SJSA1 (cell line): ENCODE measurements at places on chromosomes 16 and 17. TPM values are rescaled to one million over a fixed set of nuclear protein-coding genes. Genes with fewer than 3 reads are reported as not detected.
A peak's percentile ranks its signal among the peaks of the same experiment; 100 is the strongest.

DNA sequence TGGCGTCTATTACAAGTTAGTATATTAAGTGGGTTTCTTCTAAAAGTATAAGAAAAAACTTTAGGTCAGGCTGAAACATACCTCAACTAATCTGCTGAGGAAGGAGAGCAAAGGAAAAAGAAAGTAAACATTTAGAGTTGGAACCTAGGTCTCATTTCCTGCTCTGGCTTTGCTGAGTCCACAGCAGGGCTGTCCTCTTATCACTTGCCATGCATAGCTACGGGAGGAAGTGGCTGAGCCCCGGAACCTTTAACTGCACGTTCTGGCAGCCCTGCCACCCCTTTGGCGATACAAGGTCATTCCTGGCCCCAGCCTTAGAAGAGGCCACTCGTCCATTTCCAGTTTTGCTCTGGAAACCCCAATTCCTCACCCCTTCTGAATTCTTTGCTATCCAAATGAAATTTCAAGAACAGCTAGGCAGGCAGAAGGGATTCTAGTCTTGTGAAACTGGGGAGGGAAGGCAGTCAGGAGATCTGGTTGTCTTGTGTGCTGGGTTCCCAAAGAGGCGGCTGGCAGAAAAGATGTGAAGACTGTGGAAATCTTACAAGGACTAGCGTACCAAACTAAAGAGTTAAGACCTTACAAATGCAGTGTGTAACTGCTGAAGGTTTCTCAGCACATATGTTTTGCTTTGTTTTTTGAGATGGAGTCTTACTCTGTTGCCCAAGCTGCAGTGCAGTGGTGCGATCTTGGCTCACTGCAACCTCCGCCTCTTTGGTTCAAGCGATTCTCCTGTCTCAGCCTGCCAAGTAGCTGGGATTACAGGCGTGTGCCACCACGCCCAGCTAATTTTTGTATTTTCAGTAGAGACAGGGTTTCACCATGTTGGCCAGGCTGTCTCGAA, 19.1 kb downstream of the WIPI1 start:
- no peaks in the 10 kb centered on the region for H3K27me3 ChIP-seq
- peaks cover 7% of the 10 kb centered on the region for H3K4me1 ChIP-seq

SHMT1 gene
- total RNA-seq = 20.4 and 23.0 TPM in 2 replicates

CES5A gene
- total RNA-seq = not detected in 2 replicates

GRCh38 chr17:1473841-1474240, 17.8 kb upstream of the CRK start:
- no peaks in the 10 kb centered on the region for H3K4me1 ChIP-seq
- H3K4me3 ChIP-seq = no peak overlapping the region
- no peak overlapping the region for H3K27ac ChIP-seq
- no peak for DNase-seq
- H3K27me3 ChIP-seq = no peaks in the 10 kb centered on the region
- H3K36me3 ChIP-seq = peaks cover 89% of the 10 kb centered on the region

- no peak overlapping the region for H3K4me3 ChIP-seq
- H3K4me1 ChIP-seq = peaks cover 7% of the 10 kb centered on the region
- H3K27ac ChIP-seq = no peak overlapping the region
- peaks cover 12% of the 10 kb centered on the region for H3K36me3 ChIP-seq
- no peak for DNase-seq
- H3K27me3 ChIP-seq = no peaks in the 10 kb centered on the region
Measured at GRCh38 chr17:1511290-1511689, 5.1 kb downstream of the INPP5K start.

GRCh38 chr16:82979406-82980111, 352.8 kb downstream of the CDH13 start:
- no peaks in the 10 kb centered on the region for H3K36me3 ChIP-seq
- H3K4me1 ChIP-seq = no peaks in the 10 kb centered on the region
- no peaks in the 10 kb centered on the region for H3K27me3 ChIP-seq
- DNase-seq = no peak

PIRT gene
- not detected in 2 replicates for total RNA-seq

- no peak overlapping the region for H3K27ac ChIP-seq
- DNase-seq = no peak
- peaks cover 58% of the 10 kb centered on the region for H3K27me3 ChIP-seq
- H3K36me3 ChIP-seq = no peaks in the 10 kb centered on the region
- H3K4me1 ChIP-seq = no peaks in the 10 kb centered on the region
- H3K4me3 ChIP-seq = no peak overlapping the region
Measured at GRCh38 chr17:74687886-74688285, 24.8 kb downstream of the CD300LF start.

GRCh38 chr16:3020604-3021448, 658 bp downstream of the TNFRSF12A start:
- peaks cover 47% of the 10 kb centered on the region for H3K36me3 ChIP-seq
- peak overlapping the region; percentile 99 for H3K27ac ChIP-seq
- peaks cover 27% of the 10 kb centered on the region for H3K4me1 ChIP-seq
- peak overlapping the region; percentile 96 for H3K4me3 ChIP-seq
- DNase-seq = peak; percentile 96

GRCh38 chr17:75679706-75680211, 12.6 kb downstream of the SAP30BP start:
- H3K27me3 ChIP-seq = no peaks in the 10 kb centered on the region
- peaks cover 42% of the 10 kb centered on the region for H3K4me1 ChIP-seq
- H3K4me3 ChIP-seq = no peak overlapping the region
- peak; percentile 82 for DNase-seq

GRCh38 chr16:81863630-81864352, 84.7 kb downstream of the PLCG2 start:
- no peak overlapping the region for H3K4me3 ChIP-seq
- no peaks in the 10 kb centered on the region; the same call in 1 of the 2 replicates for H3K27me3 ChIP-seq
- no peak for DNase-seq
- no peaks in the 10 kb centered on the region for H3K36me3 ChIP-seq

GRCh38 chr16:64051824-64052223, 1070.0 kb downstream of the CDH11 start:
- H3K27me3 ChIP-seq = no peaks in the 10 kb centered on the region
- H3K36me3 ChIP-seq = no peaks in the 10 kb centered on the region
- no peak overlapping the region for H3K4me3 ChIP-seq
- H3K27ac ChIP-seq = no peak overlapping the region
- DNase-seq = no peak

DNA sequence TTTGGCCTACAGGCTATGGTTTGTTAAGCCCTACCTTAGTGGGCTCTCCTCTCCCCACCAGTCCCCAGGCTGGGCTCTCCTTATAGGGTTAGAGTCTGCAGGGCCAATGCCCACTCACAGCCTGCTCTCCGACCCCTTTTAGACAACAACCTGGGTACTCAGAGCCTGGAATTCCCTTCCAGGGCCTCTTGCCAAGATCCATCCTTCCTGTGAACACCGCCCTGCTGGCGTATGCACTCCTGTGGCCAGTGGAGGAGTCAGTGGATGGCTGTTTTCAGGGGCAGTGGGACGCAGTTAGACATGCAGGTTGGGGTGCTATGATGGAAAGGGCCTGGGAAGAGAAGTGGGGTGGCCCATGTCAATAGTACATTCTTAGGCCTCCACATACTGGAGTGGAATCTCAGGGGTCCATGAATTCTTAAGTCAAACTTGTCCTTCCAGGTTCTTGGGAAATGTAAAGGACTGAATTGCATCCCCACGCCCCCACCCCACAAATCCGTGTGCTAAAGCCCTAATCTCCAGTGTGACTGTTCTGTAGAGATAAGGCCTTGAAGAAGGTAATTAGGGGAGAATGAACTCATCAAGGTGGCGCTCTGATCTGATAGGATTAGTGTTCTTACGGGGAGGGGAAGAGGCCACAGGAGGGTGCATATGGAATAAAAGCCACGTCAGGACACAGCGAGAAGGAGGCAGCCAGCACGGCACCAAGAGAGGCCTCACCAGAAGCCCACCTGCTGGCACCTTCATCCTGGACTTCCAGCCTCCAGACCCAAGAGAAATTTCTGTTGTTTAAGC, 81.6 kb upstream of the CACNG5 start:
- no peak overlapping the region for H3K27ac ChIP-seq
- H3K4me3 ChIP-seq = no peak overlapping the region
- H3K4me1 ChIP-seq = no peaks in the 10 kb centered on the region
- peaks cover 44% of the 10 kb centered on the region for H3K36me3 ChIP-seq
- no peak for DNase-seq

DNA sequence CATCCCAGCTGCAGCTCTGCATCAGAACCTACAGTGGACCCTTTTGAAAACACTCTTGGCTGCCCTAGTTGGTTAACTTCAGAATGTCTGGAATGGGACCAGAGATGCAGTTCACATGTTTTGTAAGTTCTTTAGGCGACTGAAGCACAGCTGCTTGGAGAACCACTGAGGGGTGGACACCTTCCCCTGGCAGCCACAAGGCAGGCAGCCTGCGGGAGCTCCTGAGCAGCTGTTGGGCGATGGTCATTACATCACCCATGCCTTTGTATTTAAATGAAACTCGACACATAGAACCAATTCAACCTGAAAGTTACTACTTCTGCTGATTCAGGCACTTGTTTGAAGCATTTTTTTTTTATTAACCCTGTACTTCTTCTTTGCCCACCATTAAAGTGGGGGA, 151.5 kb downstream of the LGALS9B start:
- H3K36me3 ChIP-seq = peaks cover 11% of the 10 kb centered on the region
- H3K4me3 ChIP-seq = no peak overlapping the region
- H3K27ac ChIP-seq = no peak overlapping the region
- no peaks in the 10 kb centered on the region for H3K4me1 ChIP-seq
- DNase-seq = no peak
- H3K27me3 ChIP-seq = no peaks in the 10 kb centered on the region

DNA sequence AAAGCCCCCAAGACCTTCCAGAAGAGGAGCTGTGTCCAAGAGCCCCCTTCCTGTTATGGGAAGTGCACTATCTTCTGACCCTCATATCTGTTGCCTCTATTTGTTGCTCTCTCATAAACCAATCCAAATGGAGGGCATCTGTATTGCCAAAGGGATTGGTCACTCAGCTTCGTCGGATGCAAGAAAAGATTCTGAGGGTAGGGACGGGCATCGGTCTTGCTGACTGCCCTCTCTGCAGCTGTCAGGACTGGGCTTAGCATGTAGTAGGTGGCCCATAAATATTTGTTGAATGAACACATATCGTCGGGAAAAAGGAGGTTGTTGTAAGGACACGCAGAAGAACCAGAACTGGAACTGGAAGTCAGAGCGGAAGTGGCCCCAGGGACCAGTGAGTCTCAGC, 44.1 kb downstream of the CCDC42 start:
- no peak for DNase-seq
- H3K36me3 ChIP-seq = no peaks in the 10 kb centered on the region
- no peak overlapping the region for H3K27ac ChIP-seq
- H3K27me3 ChIP-seq = no peaks in the 10 kb centered on the region

GRCh38 chr16:3797904-3798811, 80.8 kb upstream of the TRAP1 start:
- peaks cover 13% of the 10 kb centered on the region for H3K36me3 ChIP-seq
- H3K27me3 ChIP-seq = no peaks in the 10 kb centered on the region
- no peak overlapping the region for H3K4me3 ChIP-seq
- DNase-seq = no peak

TAF1C gene
- total RNA-seq = 16.8 and 20.5 TPM in 2 replicates

DNA sequence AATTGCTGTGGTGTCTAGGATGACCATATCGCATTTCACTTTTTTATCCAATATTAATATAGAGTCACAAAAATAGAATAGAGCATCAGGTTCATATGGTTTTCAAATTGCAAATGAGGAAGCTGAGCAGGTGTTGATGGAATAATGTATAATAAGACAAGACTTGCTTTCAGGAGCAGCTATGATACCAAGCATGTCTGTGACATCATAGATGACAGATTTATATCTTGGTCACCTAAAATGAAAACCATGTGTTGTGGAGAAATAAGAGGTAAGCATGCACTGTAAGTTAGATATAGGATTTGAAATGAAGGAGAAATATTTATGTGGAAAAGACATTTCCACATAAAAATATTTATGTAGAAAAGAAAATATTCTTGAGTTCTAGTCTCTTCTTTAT, 8.6 kb downstream of the MEIOC start:
- H3K36me3 ChIP-seq = no peaks in the 10 kb centered on the region
- H3K4me3 ChIP-seq = no peak overlapping the region
- peaks cover 42% of the 10 kb centered on the region for H3K27me3 ChIP-seq
- no peaks in the 10 kb centered on the region for H3K4me1 ChIP-seq

DNA sequence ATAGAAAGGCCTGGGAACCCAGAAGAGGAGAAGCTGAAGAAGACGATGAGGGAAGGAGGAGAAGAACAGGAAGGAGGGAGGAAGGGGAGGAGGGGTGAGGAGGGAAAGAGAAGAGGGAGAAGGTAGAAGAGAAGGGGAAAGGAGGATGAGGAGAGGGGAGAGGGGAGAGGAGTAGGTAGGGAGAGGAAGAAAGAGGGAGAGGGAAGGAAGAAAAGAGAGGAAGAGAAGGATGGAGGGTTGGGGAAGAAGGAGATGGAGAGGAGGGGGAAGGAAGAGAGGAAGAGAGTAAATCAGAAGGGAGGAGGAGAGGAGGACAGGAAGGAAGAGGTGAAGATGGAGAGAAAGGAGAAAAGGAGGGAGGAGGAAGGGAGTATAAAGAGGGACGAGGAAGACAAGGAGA, 109.6 kb upstream of the IRX6 start:
- 0 out of 2 replicates have a peak, but pooled peaks cover 3% of the 10 kb centered on the region for H3K27me3 ChIP-seq
- no peaks in the 10 kb centered on the region for H3K4me1 ChIP-seq
- H3K36me3 ChIP-seq = no peaks in the 10 kb centered on the region
- DNase-seq = no peak

DRC7 gene
- total RNA-seq = not detected in 2 replicates

EPN3 gene
- total RNA-seq = 0.03 TPM in 1 of 2 replicates, not detected in the other

KPNA2 gene
- 309 and 338 TPM in 2 replicates for total RNA-seq

DNA sequence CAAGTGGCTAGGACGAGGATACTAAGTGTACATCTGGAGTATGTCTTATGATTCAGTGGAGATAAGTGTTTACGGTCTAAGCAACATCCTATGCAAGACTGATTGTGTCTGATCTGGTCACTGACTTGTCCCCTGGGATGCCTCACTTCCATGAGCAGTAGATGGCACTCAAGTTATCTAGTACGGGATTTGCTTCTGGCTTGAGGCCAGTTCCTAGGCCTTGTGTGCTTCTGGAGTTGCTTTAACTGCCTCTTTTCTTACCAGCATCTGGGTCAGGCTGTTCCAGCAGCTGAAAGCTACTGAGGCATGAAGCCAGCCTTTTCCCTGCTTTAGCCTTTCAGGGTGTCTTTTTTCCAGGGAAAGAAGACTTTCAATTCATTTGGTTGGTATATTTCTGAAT, 23.0 kb downstream of the SUPT6H start:
- H3K4me1 ChIP-seq = no peaks in the 10 kb centered on the region
- peaks cover 97% of the 10 kb centered on the region for H3K36me3 ChIP-seq
- DNase-seq = no peak
- no peak overlapping the region for H3K4me3 ChIP-seq
- no peaks in the 10 kb centered on the region for H3K27me3 ChIP-seq
- H3K27ac ChIP-seq = no peak overlapping the region

GRCh38 chr16:15055141-15056053, 477 bp downstream of the NTAN1 start:
- peaks cover 3% of the 10 kb centered on the region for H3K4me1 ChIP-seq
- peak; percentile 62 for DNase-seq
- peaks cover 18% of the 10 kb centered on the region for H3K36me3 ChIP-seq
- no peaks in the 10 kb centered on the region for H3K27me3 ChIP-seq
- H3K27ac ChIP-seq = peak overlapping the region; percentile 46
- peak overlapping the region; percentile 90 for H3K4me3 ChIP-seq
